ENCODE measurements at places on chromosomes 4 and X.

DNA sequence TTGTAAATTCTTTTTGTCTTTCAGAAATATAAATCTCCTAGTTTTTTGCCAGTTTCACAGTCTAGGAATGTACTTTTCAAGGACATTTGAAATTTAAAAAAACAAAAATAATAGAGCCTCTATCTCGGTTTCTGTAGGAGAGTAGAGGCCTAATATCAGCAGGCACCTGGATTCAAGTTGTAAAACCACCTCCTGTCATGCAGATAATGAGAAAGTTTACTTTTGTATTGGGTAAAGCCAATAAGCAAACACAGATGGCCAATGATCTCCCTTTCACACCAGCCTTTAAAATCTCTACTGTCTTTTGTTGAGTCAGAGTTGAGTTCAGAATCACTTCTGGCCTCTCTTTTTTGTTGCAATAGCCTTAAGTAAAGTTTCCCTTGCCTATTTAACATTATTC, 1499.9 kb downstream of the PCDH18 start:
- DNase-seq: no peak

GRCh38 chrX:110036162-110037033, 33.5 kb downstream of the TMEM164 start:
- DNase-seq: no peak

DNA sequence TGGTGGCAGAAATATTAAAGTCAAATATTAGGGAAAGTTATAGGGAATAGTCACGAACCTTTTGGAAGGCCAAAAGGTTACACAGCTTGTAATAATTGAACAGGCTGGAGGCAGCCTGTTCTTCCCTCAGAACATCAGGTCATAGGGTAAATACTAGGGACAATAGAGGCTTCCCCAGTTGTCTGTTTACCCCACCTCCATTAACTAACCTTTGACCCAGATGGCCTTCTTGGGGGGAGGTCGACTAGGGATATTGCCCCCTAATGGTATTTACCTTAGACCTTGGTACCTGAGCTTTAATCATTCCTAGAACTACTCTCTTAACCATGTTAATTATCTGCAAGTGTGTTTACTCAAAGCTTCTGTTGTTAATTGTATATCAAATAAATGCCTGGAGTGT, 26.0 kb downstream of the C4orf17 start:
- no peak for DNase-seq

DNA sequence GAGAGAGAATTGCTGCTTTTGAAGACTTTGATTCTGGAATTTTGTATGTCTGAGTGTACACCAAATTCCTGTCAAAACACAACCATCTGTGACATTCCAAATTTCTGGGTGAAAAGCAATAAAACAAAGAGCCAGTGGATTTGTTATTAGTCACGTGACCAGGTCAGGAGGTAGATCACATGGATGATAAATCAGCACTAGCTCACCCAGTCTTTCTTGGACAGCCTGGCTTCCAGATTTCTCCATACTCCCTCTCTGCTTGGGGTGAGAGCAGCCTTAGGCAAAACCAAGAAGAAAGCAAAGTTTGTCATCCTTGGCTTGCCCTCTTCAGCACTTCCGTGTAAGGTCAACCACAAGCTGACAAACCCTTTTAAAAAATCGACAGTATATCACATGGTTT, 194.2 kb downstream of the CLCN4 start:
- DNase-seq: no peak

GRCh38 chrX:86002076-86002896, 45.1 kb downstream of the CHM start:
- DNase-seq: no peak

DNA sequence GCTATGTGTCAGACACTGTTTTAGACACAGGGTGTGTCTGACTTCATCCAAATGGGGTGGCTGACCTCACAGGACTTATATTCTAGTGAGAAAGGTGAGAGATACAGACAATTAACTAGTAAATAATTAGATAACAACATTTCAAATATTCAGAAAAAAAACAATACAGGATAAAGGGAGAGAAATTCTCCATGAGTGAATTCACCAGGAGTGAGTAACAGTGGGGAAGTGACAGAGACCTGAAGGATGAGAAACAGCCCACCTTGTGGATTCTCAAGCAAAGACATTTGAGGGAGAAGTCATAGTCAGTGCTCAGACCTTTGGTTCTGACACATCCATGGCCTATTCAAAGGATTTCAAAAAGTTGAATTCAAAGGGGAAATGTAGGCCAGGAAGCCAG, 627.9 kb downstream of the IQCM start:
- DNase-seq: no peak

DNA sequence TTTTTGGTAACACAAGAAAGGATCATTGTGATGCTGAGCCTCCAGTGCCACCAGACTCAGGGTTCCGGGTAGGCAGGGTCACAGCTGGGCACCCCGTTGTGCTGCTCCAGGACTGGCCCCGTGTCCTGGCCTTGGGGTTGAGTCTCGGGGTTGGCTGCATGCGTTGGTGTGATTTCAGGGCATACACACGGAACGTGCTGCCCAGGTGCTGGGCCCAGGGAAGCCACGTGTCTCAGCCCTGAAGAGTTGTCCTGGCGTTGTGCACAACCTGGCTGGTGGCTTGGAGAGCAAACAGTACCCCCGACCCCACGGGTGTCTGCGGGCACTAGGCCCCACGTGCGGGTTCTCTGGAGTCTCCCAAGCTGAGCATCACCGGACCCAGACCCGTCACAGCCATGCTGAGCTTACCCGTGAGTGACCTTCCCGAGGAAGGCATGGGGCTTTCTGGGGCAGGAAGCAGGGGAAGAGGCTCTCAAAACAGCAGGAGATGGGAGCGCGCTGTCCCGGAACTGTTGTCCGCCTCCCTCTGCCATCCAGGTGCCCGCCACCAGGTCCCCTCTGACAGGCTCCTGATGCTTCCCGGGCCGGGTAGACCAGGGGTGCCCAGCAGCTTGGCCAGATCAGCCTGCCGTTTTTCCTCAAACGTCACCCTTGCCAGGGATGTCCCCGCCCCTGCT, 66.1 kb upstream of the ENPP6 start:
- DNase-seq: no peak

GRCh38 chrX:150889131-150889530, 9.3 kb downstream of the CD99L2 start:
- DNase-seq: no peak

All from stimulated activated CD4-positive, alpha-beta T cell treated with anti-CD3 and anti-CD28 coated beads, Interleukin-12 subunit alpha, Interleukin-12 subunit beta, amount 100 ng/mL, for 24 hours (primary cell).